Activated T-helper 9 cell treated with anti-CD3 and anti-CD28 coated beads, Interleukin-2, amount 50 U/mL, for 16 hours (primary cell): ENCODE measurements at places on chromosomes 16 and 17.
A peak's percentile ranks its signal among the peaks of the same experiment; 100 is the strongest.

- DNase-seq, result no peak
Observed at GRCh38 chr17:9131371-9131770, 110.1 kb downstream of the NTN1 start.

GRCh38 chr16:4257646-4258556, 14.9 kb downstream of the TFAP4 start:
- DNase-seq, result no peak

DNA sequence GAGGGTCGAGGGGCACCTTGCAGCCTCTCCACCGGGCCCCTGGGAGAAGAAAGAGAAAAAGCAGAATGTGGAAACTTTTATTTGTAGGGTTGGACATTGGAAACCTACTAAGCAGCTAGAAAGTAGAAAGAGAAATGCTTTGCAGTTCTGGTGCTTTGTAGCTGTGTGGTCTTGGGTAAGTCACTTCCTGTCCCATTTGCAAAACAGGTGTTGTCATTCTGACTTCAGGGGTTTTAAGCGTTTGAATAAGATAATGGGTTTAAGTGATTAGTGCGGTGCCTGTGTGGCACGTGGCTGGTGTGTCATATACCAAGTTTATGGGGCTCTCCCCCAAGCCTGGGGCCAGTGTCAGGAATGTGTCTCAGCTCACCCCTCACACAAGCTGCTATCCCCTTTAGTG, 1.6 kb downstream of the CA4 start:
- DNase-seq, result no peak

- DNase-seq, result no peak
Observed at GRCh38 chr17:32931686-32932085, 3.7 kb downstream of the TMEM98 start.

- no peak for DNase-seq
Observed at GRCh38 chr17:45144199-45145034, 3.9 kb upstream of the HEXIM1 start.

DNA sequence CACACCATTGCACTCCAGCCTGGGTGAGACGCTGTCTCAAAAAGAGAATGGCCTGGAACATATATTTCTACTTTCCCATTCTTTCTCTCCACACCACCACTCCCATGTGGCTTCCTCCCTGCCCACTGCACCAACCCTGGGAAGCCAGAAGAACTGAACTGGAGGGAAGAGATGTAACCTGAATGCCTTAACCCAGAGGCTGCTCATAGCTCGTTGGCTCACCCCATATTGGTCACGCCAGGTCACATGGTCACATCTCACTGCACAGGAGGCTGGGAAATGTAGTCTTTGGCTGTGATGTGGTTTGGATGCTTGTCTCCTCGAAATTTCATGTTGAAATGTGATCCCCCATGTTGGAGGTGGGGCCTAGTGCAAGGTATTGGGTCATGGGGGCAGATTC, 5.9 kb upstream of the DNAH17 start:
- no peak for DNase-seq

DNA sequence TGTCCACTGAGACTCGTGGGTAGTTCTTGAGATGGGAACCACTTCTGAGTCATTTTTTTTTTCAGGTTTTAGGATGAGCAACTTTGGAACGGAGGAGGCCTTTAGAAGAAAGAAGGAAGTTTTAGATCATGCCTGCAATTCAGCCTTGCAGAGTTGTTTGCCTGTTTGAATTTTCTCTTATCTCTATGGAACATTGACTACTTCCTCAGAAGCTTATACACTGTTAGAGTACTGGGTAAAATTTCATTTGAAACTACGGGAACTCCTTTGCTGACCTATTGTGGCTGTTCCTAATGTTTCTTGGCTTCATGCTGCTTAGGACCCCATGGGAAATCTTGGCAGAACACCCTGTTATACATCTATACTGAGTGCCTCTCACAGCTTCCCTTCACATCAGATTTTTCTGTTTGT, 70.8 kb downstream of the MAP2K6 start:
- no peak for DNase-seq

DNA sequence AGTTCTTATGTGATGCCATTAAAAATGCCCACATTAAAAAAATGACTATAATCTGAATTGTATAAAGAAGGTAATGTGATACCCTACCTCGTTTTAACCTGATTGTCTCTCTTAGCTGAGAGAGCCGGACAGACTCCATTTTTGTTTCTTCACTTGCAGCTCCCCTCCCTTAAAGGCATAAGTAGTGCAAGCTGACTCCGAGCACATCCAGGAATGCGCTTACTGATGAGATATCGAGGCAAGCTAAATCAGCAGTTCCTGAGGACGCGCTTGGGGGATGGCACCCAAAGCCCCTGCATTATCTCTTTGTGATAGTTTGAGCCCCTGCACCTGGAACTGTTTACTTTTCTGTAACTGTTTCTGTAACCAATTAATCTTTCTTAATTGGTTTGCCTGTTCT, 6.3 kb downstream of the KRT24 start:
- DNase-seq, result no peak

GRCh38 chr17:61143026-61143425, 256.6 kb upstream of the TBX2 start:
- DNase-seq, result no peak

GRCh38 chr17:1122533-1123392, 57.0 kb downstream of the ABR start:
- DNase-seq, result peak; percentile 70

DNA sequence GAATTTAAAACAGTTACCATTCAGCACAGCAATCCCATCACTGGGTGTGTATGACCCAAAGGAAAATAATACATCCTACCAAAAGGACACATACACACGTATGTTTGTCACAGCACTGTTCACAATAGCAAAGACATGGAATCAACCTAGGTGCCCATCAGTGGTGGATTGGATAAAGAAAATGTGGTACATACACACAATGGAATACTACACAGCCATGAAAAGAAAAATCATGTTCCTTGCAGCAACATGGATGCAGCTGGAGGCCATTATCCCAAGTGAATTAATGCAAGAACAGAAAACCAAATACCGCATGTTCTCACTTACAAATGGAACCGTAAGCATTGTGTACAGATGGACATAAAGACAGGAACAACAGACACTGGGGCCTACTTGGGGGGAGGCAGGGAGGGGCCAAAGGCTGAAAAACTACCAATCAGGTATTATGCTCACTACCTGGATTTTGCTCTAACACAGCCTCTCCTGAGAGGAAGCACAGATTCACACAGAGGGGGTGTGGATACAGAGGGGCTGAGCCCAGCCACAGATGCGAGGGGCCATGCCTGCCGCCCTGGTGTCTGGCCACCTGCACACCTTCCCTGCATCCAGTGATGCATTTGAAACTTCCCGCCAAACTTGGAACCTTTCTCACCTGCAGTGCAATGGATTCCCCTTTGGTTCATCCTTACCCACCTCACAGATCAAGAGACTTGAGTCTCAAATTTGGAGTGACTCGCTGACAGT, 55.9 kb downstream of the USP22 start:
- no peak for DNase-seq

GRCh38 chr16:76976101-76976500, 214.9 kb upstream of the MON1B start:
- DNase-seq, result no peak

DNA sequence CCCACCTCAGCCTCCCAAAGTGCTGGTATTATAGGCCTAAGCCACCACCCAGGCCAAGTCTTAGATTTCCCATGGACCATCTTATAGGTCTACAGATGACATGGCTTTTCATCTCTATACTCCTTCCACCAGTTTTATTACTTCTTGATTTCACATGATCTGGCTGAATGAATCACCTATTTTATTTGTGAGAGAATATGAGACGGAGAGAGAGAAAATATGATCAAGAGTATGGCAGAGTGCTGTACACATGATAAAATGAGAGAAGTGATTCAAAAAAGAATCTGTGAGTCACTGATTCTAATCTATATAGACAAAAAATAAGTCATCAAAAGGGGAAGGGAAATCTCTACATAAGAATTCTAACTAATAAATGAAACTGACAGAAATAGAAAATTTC, 13.7 kb downstream of the ACSM1 start:
- no peak for DNase-seq

- no peak for DNase-seq
Observed at GRCh38 chr16:30786936-30787612, at the start of gene ZNF629. ZNF629 (minus strand) TSS chr16:30787205; CDS start chr16:30784482, 2,723 bp downstream.

- DNase-seq, result no peak
Observed at GRCh38 chr17:7328840-7329373, at the start of gene NEURL4. NEURL4 (minus strand) TSS chr17:7329335; CDS start chr17:7329312, 23 bp downstream.
